ENCODE measurements at places on chromosomes 2 and 18. TPM values are rescaled to one million over a fixed set of nuclear protein-coding genes. Genes with fewer than 3 reads are reported as not detected.

GRCh38 chr2:163341426-163341825 is 394.4 kb downstream of the FIGN start:
- DNase-seq = no peak

GRCh38 chr2:235779444-235779896 is 285.6 kb downstream of the AGAP1 start:
- peak; percentile 35 for DNase-seq

GRCh38 chr18:13999231-13999630 is 83.9 kb upstream of the MC2R start:
- no peak for DNase-seq

DNA sequence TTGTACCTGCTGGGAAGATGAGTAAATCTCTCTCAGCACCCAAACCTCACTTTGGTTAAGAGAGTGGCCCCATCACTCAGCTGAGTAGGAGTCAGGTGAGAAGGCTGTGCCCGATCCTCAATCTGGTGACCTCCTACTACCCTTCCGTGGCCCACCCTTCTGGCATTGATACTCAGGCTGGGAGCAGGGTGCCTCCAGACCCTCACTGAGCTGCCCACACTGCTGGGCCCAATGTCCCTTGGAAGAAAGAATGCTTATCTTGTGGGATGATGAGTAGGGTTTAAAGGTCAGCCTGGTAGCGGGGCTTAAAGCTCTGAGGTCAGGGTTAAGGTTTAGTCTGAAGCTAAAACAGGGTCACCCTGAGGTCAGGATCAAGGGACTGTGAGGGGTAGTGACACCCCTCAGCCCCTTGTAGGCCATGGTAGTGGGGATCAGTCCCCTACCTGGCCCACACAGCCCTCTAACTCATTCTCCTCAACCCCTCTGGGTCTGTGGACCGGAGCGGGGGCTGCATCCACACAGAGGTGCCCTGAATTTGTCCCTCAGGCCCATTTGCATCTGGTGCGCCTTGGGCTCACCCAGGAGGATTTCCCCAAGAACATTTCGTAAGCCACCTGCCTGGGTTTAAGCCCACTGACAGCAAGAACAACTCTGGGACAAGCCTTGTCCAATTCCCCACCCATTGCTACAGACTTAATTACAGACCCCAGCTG is 123.8 kb downstream of the CYP26B1 start:
- no peak for DNase-seq

- no peak for DNase-seq
These were observed 53.6 kb downstream of the CCDC93 start for GRCh38 chr2:117960231-117960630.

Gene CHRND
- 1.3 TPM for total RNA-seq
